ENCODE measurements at places on chromosomes 5 and 9.

- DNase-seq, result no peak
These were observed 174.2 kb upstream of the TBC1D2 start for GRCh38 chr9:98429613-98430012.

GRCh38 chr9:94178927-94179326 lies 80.2 kb upstream of the ZNF169 start:
- no peak for DNase-seq

- DNase-seq, result no peak
These were observed 67.2 kb upstream of the PANK3 start for GRCh38 chr5:168646335-168646734.

DNA sequence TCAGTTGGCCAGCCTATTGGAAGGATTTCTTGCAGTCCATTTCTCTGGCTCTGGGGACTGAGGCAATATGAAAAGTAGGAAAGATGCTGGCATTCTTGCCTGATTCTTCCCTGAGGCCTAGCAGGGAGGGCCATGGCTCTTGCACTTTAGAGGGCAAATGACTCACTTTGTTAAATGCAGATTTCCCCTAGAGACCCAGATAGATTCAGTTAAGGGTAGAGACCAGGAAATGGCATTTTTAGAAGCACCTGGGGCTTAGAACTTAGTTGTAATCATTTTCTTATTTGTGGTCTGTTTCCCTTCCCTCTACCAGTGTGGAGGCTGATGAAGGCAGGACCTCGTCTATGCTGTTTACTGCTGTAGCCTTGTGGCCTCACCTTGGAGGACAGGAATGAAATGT lies 112.8 kb upstream of the NR3C1 start:
- no peak for DNase-seq

GRCh38 chr9:132175431-132175830 lies 13.6 kb downstream of the NTNG2 start:
- no peak for DNase-seq

All from aorta (tissue), 5 donors.